ENCODE measurements at places on chromosomes 3 and 15. TPM values are rescaled to one million over a fixed set of nuclear protein-coding genes. Genes with fewer than 3 reads are reported as not detected.
A peak's percentile ranks its signal among the peaks of the same experiment; 100 is the strongest.

DNA sequence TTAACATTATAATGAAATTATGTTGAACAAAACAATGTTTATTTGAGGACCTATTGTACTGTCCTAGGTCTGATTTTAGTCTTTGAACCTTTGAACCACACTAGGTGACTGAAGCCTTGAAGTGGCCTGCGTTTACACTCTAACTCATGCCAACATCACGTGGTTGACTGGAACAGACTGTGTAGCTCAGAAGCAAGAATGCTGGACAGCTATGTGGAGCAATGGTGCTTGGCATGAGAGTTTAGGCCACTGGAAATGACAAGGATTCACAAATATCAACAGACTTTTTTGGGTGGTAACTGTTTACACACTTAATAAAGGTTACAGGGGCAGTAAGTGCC, 391.5 kb downstream of the RAP2B start:
- DNase-seq: no peak

- no peak for DNase-seq
These were observed 471.1 kb downstream of the SHQ1 start for GRCh38 chr3:72376956-72377710.

- no peak for DNase-seq
These were observed 22.6 kb downstream of the SFMBT1 start for GRCh38 chr3:53023072-53023823.

- DNase-seq: no peak
These were observed 104.9 kb upstream of the ASB14 start for GRCh38 chr3:57397175-57398026.

GRCh38 chr3:39447637-39448483, 19.6 kb upstream of the MOBP start:
- peak; percentile 80 for DNase-seq

Gene XCR1
- polyA plus RNA-seq: not detected

DNA sequence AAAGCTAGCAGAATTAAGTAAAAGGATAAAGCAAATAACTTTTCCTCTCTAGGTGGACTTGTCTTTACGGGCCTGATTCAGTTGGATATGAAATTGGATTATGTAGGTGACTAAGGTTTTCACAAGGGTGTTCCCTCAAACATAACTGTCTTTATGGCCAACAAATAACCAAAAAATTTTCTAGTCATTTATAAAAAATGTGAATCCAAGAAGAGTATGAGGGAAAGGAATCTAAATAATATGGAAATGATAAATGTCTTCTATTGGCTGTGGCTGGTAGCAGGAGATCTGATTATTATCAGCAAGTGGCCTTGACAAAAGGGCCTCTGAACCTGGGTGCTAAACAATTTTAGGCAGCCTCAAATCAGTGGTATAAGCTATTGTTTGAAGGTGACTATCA, 594.0 kb upstream of the UBE2E2 start:
- no peak for DNase-seq

GRCh38 chr3:18687286-18687685, 262.1 kb upstream of the SATB1 start:
- no peak for DNase-seq

DNA sequence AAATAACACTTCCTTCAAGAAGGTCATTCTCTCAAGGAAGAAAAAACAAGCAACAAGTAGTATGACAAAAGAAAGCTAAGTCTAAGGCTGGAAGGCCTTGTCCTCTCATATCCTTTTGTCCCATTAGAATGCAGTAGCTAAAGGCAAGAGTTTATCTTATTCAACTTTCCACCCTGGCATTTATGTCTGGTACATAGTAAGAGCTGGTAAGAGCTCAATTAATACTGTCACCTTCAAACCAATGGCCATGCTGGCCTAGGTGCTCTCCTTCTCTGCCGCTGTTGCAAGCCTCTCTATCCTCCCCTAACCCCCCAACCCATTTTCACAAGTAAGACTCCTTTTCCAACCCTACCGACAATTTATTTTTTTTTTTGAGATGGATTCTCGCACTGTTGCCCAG, 81.9 kb downstream of the LRRFIP2 start:
- no peak for DNase-seq

GRCh38 chr15:67280217-67280616, 25.6 kb downstream of the IQCH start:
- no peak for DNase-seq

GRCh38 chr3:34305266-34305665, 506.8 kb downstream of the PDCD6IP start:
- no peak for DNase-seq

Gene GHRL
- polyA plus RNA-seq: not detected

DNA sequence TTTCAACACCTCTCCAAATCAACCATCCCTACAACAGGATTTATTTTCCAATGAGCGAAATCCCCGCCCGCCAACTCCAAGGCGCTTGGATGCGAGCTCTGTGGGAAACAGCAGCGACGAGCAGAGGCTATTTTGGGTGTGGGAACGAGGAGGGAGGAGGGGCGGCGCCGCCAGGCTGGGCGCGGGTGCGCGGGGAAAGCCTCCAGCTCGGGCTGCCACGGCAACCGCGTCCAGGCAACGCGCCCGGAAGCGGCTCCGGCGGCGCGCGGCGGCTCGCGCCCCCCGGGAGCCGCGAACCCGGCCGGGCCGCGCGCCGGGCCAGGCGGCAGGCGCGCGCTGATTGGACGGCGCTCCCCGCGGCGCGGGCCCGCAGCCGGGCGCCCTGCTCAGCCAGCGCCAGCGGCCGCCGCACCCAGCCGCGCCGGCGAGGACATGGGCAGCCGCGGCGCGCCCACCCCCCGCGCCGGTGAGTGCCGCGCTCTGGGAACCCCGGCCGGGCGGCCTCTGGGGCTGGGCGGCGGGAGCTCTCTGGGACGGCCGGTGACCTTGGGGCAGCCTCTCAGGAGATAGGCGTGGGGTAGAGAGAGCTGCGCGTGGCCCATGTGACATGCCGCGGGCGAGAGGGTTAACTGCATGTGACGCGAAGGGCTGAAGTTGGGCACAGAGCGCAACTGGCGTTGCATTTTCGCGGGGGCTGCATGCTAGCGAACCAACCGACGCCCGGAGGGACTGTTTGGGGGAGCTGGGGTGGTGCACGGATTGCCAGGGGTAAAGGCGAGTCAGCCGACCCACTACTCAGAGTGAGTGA, at the start of gene FAM81A:
Gene FAM81A (plus strand): TSS at position 370 of the 808 bp plus-strand sequence. CDS start 20,441 bp downstream, outside the sequence.
- no peak for DNase-seq

DNA sequence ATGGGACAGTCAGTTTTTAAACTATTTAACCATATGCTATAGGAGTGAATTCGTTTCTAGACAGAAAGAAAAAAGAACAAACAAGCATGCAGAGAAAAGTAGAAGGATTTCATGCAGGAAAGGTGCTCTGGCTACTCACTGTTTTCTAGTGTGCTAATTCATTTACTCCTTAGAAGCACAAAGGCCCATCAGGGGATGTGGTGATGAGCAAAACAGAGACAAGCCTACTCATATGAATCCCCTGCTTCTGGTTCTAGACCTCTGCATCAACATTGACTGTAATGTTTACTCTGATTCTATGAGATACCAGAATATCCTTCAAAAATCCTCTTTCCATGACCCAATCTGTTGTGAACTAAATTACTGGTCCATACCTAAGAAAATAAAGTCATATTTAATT, 801.9 kb downstream of the PLOD2 start:
- no peak for DNase-seq

- DNase-seq: no peak
These were observed 50.7 kb downstream of the CDC25A start for GRCh38 chr3:48137425-48137999.

Gene C2CD4B
- not detected for polyA plus RNA-seq

All from AG04450 (cell line).